ENCODE measurements at places on chromosomes 13 and 19.

- DNase-seq: peak; percentile 94
These were observed 11.3 kb upstream of the ZBTB7A start for GRCh38 chr19:4077800-4078684.

- DNase-seq: peak; percentile 93
These were observed 5.7 kb downstream of the FPR3 start for GRCh38 chr19:51800473-51801244.

DNA sequence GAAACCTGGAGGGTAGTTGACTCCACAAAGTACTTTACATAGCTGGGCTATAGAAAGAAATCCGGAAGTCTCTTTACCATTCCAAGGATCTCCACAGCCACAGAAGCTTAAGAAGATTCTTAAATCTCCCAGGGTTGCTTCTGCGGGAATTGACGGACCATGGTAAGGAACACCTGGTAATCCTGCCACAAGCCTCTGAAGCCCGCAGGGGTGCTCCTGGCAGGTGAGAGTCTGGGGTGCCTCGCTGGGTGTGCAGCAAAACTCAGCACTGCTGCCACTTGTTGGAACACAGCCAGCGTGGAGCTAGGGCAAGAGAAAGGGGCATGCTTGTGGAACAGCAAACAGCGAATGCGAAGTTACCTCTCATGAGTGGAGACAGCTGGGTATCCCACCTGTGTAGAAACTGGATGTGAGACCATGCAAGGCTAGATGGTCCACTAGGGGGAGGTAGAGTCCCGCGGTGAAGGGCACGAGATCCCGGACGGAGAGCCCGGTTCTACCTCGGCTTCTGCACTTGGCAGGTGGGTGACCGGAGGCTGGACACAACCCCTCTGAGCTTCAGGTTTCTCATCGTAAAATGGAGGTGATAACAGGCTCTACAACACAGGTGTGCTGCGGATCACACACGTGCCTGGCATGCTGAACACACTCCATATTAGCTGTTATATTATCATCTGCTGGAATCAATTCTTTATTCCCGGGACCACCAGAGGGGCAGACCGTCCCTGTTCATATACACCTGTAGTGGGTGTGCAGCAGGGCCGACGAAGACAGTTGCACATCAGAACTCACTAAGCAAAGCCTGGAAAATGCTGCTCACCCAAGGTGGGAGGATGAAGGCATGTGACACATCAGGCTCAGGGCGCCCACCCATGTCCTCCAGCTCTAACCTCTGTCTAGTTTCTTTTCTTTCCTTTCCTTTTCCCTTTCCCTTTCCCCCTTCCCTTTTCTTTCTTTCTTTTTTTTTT is 24.1 kb upstream of the UBAC2 start:
- DNase-seq: peak; percentile 82

DNA sequence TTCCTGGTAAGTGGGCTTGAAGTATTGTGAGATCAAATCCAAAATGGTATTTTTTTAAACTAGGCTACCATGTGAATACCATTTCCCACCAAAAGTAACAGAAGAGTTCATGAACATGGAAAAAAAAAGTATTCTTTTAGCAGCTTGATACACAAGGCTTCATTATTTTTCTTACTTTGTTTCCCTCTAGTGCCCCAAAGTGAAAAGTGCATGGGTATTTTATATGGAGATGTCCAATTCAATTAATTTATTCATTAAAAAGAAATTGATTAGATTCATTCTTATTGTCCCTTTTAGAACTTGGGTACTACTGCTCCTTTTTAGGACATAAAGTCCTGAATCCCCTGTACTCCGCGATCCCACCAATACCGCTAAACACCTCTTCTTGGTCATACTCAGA is 28.6 kb upstream of the SCEL start:
- DNase-seq: no peak

- DNase-seq: no peak
These were observed 1611.9 kb upstream of the SLC10A2 start for GRCh38 chr13:104678161-104678560.

Data from right cardiac atrium (tissue), 5 donors.